ENCODE measurements at places on chromosomes 7 and 10. TPM values are rescaled to one million over a fixed set of nuclear protein-coding genes. Genes with fewer than 3 reads are reported as not detected.

DNA sequence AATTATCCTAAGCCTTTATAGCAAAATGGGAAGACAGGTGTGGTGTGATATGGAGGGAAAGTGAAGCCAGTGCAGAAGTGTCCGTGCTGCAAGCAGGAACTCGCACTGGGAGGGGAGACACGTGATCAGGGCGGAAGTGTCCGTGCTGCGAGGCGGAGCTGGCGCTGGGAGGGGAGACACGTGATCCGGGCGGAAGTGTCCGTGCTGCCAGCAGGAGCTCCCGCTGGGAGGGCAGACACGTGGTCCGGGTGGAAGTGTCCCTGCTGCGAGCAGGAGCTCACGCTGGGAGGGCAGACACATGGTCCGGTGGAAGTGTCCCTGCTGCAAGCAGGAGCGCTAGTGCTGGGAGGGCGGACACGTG is 40.5 kb upstream of the PRKAR1B start:
- no peak for DNase-seq

Gene TMEM236
- total RNA-seq: 0.59 TPM

Gene AGAP4
- 36.7 TPM for total RNA-seq

Gene HOXA4
- total RNA-seq: not detected

Measured in uterus (tissue), 4 donors.